Activated CD8-positive, alpha-beta memory T cell treated with anti-CD3 and anti-CD28 coated beads for 4 hours (primary cell): ENCODE measurements at places on chromosomes 6 and 20.
A peak's percentile ranks its signal among the peaks of the same experiment; 100 is the strongest.

- DNase-seq, result no peak
These were observed 21.1 kb upstream of the TRIM26 start for GRCh38 chr6:30234356-30234755.

- peak; percentile 30 for DNase-seq
These were observed 35.4 kb downstream of the CEP250 start for GRCh38 chr20:35490736-35491181.

GRCh38 chr20:60172346-60172984, 214.2 kb downstream of the CDH26 start:
- no peak for DNase-seq

- no peak for DNase-seq
These were observed 516.1 kb upstream of the MAN1A1 start for GRCh38 chr6:119865466-119866350.

DNA sequence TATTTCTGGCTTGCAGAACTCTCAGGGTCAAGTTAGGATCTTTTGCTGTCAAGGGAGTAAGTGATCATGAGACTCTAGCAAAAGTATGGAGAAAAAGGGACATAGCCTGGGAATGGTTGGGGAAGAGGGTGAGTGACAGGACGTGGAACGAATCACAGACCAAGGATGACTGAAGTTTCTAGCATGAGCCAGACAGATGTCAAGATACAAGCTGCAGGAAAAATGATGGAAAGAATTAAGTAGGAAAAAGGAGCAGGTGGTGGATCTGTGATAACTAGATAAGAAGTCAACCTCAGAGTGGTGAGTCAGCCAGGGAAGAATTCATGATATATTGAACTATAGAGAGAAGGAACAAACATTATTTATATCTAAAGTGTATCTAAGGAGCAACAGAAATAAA, 159.8 kb upstream of the SYNDIG1 start:
- DNase-seq, result no peak

DNA sequence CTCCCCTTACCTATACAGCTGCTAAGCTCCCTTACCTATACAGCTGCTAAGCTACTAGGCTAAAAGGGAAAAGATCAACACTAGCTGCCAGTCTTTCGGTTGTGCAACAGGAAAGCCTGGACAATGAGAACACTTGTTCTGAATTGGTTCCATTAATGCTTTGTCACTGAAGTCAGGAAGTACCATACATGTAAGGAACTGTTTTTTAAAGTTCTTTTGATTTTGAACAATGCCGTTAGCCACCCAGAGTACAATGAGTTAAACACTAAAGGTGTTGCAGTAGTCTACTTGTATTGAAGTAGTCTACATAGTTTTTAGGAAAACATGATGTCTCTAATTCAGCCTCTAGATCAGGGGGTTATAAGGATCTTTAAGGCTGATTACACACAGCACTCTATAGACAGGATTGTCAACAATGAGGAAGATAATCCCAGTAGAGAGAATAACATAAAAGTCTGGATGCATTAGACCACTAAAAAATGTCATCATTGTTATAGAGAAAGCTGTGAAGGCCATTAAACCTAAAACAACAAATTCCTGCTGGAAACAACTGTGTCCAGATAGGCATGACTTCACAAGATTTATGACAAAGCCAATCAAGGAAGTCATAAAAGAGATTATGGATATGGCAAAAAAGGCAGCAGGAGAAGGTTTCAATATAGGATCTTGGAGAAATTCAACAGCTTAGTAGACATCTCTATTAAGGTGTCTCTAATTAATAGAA, 306.3 kb downstream of the PHF3 start:
- DNase-seq, result no peak
